Stimulated activated CD4-positive, alpha-beta T cell treated with anti-CD3 and anti-CD28 coated beads, Interleukin-1b, Interleukin-23, amount 100 ng/mL, for 1 hour (primary cell): ENCODE measurements at places on chromosomes 5 and 9.
A peak's percentile ranks its signal among the peaks of the same experiment; 100 is the strongest.

DNA sequence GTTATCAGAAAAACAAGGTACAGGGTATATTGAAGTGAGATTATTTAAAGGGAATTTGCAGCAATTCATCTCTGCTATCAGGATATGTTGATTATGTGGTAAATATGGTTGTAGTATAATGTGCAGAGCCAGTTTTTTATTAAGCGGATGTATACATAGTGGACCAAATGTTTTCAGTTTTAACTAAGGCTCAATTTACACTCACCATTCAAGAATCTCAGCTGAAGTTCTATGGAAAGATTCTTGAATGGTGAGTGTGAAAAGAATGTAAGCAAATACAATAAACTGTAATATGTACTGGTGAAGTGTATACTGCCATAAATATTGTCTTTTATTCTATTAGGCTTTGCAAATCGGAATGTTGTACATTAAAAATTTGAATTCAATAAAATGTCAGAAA is 895.9 kb upstream of the CDH10 start:
- DNase-seq = no peak

GRCh38 chr5:72205431-72206009 is 98.2 kb downstream of the MAP1B start:
- no peak for DNase-seq

DNA sequence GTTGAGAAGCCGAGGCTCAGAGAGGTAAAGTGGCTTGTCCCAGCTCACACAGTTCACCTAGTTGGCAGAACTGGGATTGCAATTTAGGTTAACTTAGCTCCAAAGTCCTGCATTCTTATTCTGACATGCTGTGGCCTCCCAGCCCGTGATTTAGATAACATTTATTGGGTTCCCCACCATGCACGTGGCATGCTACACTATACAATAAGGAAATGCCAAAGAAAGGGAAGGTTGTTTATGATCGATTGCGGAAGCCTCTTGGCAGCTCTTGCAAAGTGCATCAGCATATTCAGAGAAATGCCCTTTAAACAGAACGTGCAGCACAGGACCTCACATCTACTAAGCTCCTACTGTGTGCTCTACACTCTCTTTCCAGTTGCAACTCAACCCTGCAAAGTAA is 3.2 kb downstream of the NEURL1B start:
- no peak for DNase-seq

DNA sequence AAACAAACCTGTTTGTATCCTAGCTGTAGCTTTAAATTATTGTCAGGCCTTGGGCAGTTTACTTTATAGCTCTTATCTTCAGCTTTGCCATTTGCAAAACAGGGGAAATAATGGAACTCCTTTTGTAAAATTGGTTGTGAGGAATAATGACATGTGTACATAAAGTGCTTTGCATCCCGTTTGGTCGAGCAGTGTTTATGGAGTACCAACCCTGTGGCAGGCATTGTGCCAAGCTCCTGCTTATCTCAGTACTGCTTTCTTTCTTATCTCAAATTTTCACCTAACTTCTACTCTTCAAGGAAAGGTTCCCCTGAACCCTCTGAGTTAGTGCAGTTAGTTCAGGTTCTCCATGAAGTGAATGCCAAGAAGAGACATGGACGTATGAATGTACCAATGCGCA is 9.4 kb upstream of the TENT2 start:
- no peak for DNase-seq

DNA sequence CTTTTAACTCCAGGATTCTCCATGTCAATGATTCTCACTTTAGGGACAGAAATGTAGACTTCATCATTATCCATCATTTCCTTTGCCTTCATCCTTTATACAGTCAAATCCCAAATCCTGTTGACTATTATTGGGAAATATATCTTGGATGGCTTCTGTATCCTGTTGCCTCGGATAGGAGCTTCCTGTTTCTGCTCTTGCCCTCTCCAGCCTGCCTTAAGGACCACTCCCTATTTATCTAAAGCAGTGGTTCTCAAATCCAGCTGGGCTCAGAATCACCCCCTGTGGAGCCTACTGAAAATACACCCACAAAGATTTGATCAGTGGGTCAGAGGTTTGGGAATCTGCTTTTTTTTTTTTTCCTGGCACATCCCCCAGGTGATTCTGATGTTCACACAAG is 8.5 kb downstream of the AFAP1L1 start:
- DNase-seq = no peak

- no peak for DNase-seq
Measured at GRCh38 chr5:160390787-160391696, 8.8 kb downstream of the FAM200C start.

- DNase-seq = no peak
Measured at GRCh38 chr9:76677481-76678055, 86.7 kb upstream of the PCA3 start.

GRCh38 chr9:130905125-130905901 is 8.7 kb upstream of the QRFP start:
- no peak for DNase-seq

GRCh38 chr9:85522459-85523092 is 219.2 kb downstream of the AGTPBP1 start:
- DNase-seq = no peak

DNA sequence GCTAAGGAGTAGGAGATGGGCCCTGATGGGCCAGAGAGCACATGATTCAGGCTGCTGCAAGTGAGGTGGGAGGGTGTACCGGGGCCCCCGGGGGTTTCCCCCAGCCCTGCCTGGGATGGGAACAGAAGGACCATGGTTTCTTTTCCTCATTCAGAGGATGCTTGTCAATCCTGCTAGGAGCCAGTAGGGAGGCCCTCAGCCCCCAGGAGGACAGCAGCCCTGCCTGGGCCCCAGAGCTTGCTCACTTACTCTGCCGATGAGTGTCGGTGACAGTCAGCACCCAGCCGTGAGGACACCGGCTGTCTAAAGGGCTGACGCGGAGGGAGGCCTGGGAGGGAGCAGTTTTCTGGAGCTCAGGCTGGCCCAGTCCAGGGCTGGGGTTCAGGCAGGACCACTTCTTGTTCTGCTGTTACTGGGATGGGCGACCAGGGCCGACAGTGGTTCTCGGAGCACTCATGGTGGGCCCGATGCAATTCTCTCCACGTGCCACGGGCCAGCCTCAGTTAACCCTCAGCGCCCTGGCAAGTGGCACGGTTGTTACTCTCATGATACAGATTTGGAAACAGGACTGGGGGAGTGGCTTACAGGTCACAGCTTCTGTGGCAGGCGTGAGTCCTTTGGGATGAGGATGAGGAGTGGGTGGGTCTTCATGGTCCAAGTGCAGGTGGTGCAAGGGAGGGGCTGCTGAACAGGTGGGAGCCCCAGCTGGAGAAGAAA is 1.8 kb downstream of the ARRDC1 start:
- no peak for DNase-seq

- no peak for DNase-seq
Measured at GRCh38 chr5:143262393-143263174, 140.9 kb downstream of the NR3C1 start.

DNA sequence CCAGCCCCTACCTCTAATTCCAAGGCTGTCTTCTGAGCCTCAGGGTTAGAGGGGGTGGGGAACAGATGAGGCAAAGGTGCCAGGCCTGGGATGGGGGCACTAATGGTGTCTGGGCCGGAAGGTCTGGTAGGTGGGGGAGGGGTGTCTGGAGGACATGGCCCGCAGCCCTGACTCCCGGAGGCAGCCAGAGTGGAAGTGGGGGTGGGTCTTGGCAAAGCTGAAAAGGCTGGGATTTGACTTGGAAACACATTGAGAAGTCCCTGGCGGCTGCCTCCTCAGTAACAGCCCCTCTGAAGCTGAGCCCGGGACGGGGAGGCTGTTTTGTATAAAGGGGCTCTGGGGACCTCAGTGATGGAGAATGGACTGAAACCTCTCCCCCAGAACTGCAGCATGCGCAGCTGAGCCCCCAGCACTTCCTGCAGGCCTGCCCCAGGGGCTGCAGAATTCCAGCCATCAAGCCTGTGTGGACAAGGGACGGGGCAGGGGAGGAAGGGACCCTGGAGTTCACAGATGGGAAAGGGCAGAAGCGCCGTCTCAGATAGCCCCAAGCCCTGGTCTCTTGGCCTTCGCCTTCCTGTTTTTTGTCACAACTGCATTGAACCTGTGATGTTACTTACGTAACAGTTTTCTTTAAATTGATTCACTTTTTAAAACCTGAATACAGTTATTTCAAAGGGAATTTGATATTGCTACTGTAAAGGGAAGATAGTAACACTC is 49.3 kb upstream of the SYNPO start:
- no peak for DNase-seq

DNA sequence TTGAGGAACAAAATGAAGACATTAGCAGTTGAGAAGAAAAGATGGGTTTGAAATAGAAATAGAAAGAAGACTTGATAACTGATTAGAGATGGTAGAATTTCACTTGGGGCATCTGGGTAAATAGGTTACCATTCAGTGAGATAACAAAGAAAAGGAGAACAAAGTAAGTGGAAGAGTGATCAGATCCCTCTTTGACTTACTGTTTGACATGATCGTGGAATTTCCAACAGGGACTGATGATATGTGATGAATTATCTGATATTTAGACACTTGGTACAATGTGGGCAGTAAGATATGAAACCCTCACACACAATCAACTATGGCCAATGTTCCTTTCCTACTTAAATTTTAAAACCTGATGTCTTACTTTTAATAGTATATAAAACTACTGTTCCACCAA is 70.1 kb upstream of the STARD4 start:
- no peak for DNase-seq

GRCh38 chr5:61234019-61234418 is 71.8 kb upstream of the SMIM15 start:
- no peak for DNase-seq

DNA sequence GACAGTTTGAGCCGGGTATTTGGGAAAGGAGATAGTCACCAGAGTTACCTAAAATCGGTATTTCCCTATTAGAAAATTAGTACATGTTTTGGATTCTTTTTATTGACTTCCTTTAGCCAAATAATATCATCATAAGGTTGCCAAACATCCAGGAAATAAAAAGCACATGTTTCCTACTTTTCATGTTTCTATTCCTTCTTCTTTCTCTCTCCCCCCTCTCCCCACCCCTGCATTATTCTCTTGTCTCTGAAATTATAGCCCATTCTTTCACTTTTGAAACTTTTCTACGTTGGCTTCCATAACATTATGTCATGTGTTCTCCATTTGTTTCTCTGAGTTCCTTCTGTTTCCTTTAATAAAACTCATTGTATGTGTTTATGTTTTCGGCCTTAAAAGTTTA is 161.9 kb downstream of the ALDH1A1 start:
- no peak for DNase-seq

GRCh38 chr5:95646569-95647431 is at the start of gene RFESD:
TSS of gene RFESD (plus strand) at chr5:95646777. CDS start at chr5:95652272, 5,495 bp downstream.
- DNase-seq = peak; percentile 81

GRCh38 chr5:83370957-83371356 is 100.6 kb upstream of the VCAN start:
- no peak for DNase-seq

DNA sequence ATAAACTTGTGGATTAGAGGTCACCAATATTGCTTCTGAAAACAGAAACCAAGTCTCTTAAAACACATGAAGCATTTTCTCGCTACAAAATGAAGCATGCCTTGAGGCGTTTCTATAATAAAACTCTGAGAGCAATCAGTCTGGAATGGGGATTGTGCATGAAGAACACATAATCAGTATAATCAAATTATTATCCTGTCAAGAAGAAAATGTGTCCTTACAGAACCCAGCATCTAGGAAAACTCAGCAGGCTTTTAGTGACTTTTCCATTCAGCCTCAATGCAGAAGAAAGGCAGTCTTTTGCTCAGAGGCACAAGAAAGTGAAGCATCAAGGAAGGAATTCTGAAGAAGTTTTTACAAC is 121.9 kb downstream of the CDH18 start:
- DNase-seq = no peak

GRCh38 chr9:556199-556598 is 285.3 kb upstream of the DMRT1 start:
- no peak for DNase-seq

- no peak for DNase-seq
Measured at GRCh38 chr5:66810848-66811261, 214.7 kb downstream of the MAST4 start.

DNA sequence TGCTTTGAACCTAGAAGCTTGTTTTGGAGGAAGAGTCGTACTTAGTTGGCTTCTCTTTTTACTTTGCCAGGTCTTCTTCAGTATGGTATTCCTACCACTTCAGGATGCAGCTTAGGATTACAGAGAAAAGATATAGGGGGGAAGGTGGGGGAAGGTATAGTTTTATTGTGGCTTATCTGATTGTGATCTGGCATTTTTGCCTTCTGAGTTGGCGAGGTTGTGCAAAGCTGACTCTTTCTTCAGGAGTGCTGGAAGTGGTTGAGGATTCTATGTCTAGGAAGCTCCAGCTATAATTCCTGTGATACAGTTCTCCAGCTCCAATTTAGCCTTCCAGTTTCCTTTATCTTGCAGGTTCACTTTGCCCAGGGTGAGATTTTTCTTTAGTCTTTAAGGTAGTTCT is 7.0 kb downstream of the CDC42SE2 start:
- DNase-seq = no peak

- DNase-seq = no peak
Measured at GRCh38 chr5:120843390-120843980, 379.4 kb downstream of the PRR16 start.

DNA sequence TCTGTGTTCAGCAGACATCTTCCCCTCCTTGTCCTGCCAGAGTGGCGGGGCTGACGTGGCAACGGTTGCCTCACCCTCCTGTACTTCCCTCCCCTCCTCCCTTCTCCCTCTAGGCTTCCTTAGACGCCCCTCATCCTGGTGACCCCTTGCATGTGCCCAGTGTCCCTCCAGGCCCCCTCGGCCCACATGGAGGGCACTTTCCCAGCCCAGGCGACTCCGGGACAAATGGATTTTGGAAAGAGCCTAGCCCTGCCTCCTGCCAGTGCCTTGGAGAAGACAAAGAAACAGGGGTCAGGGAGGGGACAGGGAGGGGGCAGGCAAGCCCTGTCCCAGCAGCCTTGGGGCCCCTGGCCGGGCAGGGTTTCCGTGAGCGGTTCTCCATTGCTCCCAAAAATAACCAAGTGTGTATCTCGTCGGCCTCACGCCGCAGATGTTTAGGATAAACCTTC is 38.3 kb upstream of the NEURL1B start:
- DNase-seq = no peak

- no peak for DNase-seq
Measured at GRCh38 chr9:122005597-122005996, 87.5 kb downstream of the TTLL11 start.

DNA sequence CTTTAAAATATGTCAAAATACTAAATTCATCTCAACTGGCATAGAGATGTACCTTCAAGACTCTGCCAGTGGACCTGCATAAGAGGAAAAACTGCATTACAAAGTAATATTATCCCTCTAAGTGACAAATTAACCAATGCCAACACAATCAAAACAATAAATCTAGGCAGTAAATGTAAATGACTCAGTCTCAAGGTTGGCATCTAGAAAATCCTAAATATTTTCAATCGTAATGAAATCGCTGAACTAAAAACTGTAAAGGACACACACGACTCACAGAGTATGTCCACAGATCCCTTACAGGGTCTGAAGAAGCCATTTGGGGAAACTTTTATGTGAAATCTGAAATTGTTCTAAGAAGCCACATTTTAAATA is 31.2 kb downstream of the ERMP1 start:
- DNase-seq = no peak
